ENCODE measurements at places on chromosomes 5 and 9. TPM values are rescaled to one million over a fixed set of nuclear protein-coding genes. Genes with fewer than 3 reads are reported as not detected.

GRCh38 chr5:166906991-166907713, 1384.3 kb upstream of the WWC1 start:
- peak; percentile 8 for DNase-seq

- peak; percentile 45 for DNase-seq
Measured at GRCh38 chr9:114655689-114656088, 1.9 kb downstream of the TEX53 start.

DNA sequence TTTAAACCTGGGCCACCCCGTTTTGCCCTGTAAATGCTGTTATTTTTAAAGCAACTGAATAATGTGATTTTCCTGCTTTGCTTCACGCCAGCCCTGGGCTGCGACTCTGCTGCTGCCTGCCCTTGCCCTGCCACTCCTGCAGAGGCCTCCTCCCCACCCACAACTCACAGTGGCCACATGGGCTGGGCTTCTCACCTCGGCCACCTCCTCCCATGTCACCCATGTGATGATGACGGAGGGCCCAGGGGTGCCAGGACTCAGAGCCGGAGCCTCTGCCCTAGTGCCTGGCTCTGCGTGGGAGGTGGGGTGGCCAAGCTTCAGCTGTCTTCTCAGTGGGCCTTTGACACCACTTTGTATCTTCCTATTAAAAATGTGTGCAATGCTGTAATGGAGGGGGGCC, 48.1 kb upstream of the NKD2 start:
- DNase-seq, result no peak

The GRAMD2B gene
- total RNA-seq, result 26.0 TPM

The CCL27 gene
- total RNA-seq, result not detected

DNA sequence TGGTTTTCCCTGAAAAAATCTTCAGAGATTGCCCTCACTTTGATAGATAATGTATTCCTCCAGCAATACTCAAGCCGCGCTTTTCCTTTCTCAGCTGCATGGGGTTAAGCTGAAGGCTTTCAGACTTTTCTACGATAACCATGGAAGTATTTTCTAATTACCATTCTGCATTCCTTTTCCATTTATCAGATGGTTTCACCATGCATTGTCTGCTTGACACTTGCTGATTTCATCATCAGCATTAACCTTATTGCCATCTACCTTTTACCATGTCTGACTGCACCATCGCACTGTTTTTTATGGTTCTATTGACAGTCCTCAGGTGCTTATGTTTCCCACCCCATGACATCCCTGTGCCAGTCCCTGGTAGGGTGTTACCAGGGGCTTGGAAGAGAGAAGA, 91.6 kb downstream of the DMAC1 start:
- DNase-seq, result no peak

DNA sequence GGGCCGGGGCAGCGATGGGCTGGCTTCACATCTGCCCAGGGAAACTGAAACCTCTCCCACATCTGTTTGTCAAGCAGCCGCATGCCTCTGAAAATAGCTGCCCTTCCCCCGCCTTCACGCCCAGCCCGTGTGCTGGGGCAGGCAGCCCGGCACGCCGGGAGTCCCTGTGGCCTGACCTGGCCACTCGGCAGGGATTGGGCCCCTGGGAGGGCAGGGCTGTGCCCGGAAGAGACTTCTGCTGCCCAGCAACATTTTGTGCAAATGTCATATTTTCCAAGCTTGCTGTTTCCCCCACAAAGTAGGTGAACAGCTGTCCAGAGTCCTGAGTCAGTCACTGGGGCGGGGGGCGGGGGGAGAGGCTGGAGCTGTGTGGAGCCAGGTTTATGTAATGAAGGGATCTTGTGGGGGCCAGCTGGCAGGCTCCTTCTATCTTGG, 8.2 kb downstream of the COL27A1 start:
- DNase-seq, result peak; percentile 90

DNA sequence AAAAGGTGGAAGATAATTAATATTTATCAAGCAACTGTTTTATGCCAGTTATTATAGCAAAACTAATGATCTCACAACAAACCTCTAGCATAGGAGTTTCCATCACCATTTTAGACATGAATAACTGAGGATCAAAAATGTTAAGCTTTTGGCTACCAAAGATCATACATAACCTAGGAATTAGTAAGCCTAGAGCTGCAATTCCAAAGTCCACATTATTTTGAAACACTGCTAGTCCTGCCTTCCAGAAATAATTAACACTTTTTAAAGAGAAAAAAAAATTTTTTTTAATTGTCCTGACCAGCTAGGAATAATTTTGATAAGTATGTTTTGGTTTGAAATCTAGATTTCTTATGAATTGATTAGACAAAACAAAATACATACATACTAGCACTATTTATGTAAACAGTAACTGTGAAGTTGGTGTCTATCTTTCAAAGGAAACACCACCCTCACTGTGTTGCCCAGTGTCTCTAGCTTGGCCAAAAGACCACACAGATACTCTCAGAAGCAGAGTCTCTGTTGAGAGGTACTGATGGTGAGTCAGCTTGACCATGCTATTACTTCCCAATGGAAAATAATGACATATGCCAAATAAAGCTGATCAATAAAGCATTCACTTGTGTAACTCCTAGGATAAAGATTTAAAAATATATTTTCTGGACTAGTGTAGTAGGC, 422.4 kb downstream of the CCDC171 start:
- no peak for DNase-seq

The FAM221B gene
- total RNA-seq, result not detected

GRCh38 chr5:169404223-169404622, 103.3 kb upstream of the SLIT3 start:
- DNase-seq, result no peak

The SHOC1 gene
- total RNA-seq, result not detected

DNA sequence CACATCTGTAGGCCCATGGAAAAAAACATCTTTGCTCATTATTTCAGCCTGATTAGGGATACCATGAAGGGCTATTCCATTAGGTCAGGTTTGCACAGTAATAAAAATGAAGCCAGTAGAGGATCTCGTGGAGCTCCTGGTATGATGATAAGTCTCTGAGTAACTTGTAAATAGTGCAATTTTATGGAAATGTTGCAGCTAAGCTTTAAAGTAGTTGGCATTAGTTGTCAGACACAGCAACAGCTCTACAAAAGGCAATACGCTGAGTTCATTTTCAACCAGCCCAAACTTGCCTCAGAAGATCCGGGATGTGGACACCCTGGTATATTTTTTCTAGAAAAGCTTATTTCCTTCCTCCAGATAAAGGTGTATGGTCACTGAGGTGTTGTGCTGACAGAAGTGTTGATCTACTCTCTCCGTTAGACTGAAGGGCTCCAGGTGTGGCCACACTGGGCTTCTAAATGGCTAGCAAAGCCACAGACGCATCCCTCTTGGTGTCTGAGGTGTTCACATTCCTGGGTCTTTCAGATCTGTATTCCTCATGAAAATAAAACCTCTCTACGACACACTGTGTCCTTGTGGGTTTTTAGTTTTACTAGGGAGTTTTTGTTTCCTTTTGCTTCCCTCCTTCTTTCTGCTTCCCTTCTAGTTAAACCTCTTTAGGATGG, 141.6 kb downstream of the GHR start:
- no peak for DNase-seq

- DNase-seq, result no peak
Measured at GRCh38 chr5:112320408-112320807, 98.7 kb downstream of the EPB41L4A start.

The ZDHHC21 gene
- 4.1 TPM for total RNA-seq

The ADRB2 gene
- 0.59 TPM for total RNA-seq

GRCh38 chr5:530001-530955, 6.0 kb upstream of the SLC9A3 start:
- DNase-seq, result no peak

GRCh38 chr5:83470526-83471404, 779 bp upstream of the VCAN start:
- no peak for DNase-seq

- no peak for DNase-seq
Measured at GRCh38 chr5:82858151-82859025, 218.8 kb downstream of the TMEM167A start.
